ENCODE measurements at places on chromosomes 12 and 14. TPM values are rescaled to one million over a fixed set of nuclear protein-coding genes. Genes with fewer than 3 reads are reported as not detected.

- no peak for DNase-seq
Measured at GRCh38 chr12:81596558-81596957, 162.6 kb downstream of the PPFIA2 start.

- no peak for DNase-seq
Measured at GRCh38 chr12:103558879-103559278, 28.2 kb upstream of the STAB2 start.

DNA sequence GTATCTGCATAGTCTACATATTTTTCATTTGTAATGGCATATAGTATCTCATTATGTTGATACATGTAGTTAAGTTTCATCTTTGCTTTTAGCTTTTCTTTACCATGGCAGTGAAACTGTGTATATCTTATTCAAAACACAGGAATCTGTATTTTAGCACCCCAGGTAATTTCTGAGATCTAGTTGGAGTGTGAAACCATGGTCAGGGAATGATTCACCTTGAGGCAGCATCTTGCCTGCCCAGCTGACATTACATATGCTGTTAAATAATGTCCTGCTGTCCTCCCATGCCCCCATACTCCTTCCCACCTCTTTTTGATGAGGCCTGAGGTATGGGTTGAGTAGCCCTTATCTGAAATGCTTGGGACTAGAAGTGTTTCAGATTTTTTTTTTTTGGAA, 125.4 kb upstream of the ATF1 start:
- DNase-seq: no peak

- DNase-seq: no peak
Measured at GRCh38 chr14:94058674-94059138, 22.3 kb downstream of the DDX24 start.

GRCh38 chr14:95533822-95534221, 1.0 kb upstream of the GLRX5 start:
- DNase-seq: no peak

GRCh38 chr14:31937730-31938346, 139.3 kb upstream of the ARHGAP5 start:
- no peak for DNase-seq

TRPV4 gene
- 3.5 TPM for total RNA-seq
